NAMALWA (cell line): ENCODE measurements at places on chromosomes 5 and 9.

GRCh38 chr5:42592401-42593140 is 164.0 kb upstream of the CCDC152 start:
- DNase-seq: no peak

- no peak for DNase-seq
Measured at GRCh38 chr5:42612750-42613366, 143.8 kb upstream of the CCDC152 start.

DNA sequence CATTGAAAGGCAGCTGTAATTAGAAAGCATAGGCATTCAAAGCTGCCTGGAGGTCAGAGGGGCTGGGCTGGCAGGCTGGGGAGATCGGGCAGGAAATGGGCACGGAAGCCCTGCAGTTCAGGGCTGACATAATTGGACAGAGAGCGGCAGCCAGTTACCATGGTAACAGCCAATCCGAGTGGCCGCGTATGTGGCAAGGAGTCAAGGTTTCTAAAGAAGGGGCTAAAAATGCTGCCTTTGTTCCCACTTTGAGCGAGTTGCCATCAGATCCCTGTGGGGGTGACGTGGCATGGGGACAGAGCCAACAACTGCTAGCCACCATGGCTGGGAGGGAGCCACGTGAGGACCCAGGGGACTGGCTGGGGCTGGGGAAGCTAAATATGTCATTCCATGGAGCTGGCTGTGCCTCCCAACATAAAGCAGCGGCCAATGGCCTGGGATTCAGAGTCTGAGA is 44.7 kb upstream of the NDFIP1 start:
- no peak for DNase-seq

GRCh38 chr5:90809311-90810056 is 250.9 kb downstream of the ADGRV1 start:
- no peak for DNase-seq

- no peak for DNase-seq
Measured at GRCh38 chr9:79698967-79699366, 127.2 kb downstream of the TLE4 start.

GRCh38 chr9:108241384-108242073 is 614.3 kb downstream of the ACTL7B start:
- DNase-seq: no peak

DNA sequence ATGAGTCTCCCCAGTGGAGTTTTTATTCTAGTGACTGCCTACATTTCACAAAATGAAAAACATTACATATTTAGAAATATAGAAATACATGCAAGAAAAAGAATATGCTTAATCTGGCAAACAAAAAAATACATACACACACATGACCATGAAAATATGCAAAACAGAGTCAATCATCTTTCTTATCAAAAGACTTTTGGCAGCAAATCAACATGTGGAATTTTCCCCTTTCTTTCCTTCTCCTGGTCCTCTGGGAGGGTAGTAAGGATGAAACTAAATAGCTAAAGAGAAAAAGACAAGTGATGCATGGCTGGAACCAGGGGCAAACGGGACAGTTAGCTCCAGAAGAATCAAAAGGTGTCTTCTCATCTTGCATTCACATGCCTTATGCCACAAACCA is 69.4 kb downstream of the APBA1 start:
- DNase-seq: no peak

DNA sequence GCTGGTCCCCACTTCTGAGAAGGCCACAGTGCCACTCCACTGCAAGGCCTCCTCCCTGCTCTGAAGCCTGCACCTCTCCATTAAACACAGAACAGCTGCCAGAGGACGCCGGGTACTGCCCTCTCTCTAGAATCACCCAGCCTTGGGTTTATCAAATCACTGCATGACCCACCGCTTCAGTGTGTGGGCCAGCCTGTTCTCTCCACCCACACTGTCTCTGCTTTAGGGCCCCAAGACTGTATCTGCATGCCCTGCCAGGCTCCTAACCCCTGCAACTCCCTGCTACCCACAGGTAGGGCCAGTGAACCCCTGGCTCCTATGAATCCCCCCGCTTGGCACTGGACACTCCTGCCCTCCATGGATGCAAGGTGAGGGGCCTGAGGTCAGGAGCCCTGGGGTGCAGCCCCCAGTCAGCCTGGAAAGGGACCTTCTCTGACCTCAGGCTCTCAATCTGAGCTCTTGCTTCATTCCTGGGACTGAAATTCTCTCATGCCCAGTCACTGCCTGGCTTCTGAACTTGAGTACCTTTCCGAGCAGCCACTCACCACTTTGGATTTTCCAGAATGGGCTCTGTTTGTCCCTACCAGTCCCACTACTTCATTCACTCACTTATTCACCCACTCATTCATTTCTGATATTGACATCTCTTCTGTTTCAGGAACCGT is 206.3 kb downstream of the GABBR2 start:
- DNase-seq: no peak

GRCh38 chr5:38338455-38338854 is 80.1 kb downstream of the EGFLAM start:
- DNase-seq: no peak

DNA sequence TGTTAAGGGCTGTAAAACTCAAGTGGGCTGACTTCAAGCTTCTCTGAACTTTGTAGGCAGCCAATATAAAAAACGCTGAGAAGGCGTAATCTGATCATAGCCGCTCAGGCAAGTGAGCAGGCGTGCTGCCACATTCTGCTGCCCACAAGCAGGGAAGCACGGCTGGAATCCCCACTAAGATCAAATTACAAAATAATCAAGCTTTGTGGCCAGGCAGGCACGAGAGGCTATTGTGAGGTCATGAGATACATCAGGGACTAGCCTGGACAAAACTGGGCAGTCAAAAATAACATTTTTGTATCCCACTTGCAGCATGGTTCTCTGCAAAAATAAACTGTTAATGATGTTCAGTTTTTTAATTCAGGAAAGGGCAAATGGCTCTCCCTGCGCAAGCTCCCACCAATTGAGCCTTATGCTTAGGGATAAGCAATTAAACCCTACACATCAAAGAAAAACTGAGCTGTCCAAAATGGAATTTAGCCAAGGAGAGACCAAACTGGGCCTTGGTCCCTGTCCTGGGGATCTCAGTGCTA is 64.0 kb downstream of the POU5F2 start:
- no peak for DNase-seq

DNA sequence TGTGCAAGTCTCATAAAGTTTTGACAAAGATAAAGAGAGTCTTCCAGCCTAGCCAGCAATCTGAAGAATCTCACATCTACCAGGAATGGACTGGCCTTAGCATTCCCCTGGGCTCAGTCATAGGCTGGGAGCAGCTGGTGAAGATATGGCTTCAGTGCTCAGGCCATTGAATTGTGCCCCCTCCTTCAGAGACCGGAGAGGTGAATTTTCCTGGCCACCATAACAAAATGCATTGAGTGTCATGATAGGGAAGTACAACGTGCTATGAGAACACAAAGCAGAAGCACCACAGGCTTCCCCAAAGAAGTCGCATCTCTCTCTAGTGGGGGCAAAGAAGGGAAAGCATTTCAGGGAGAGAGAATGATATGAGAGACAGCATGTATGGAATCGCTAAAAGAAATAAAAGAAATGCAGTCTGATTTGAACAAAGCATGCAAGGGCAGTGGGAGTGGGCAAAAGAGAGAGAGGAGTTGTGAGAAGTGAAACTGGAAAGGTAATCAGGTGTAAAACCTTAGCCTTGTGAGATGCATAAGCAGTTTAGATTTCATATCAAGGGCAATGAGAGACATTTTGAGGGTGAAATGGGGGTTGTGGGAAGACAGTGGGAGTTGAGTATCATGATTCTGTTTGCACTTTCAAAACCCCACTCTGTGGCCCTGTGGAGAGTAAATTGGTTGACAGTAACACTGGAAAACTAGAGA is 57.1 kb upstream of the NMUR2 start:
- no peak for DNase-seq

- no peak for DNase-seq
Measured at GRCh38 chr5:3590967-3591900, 4.4 kb upstream of the IRX1 start.

DNA sequence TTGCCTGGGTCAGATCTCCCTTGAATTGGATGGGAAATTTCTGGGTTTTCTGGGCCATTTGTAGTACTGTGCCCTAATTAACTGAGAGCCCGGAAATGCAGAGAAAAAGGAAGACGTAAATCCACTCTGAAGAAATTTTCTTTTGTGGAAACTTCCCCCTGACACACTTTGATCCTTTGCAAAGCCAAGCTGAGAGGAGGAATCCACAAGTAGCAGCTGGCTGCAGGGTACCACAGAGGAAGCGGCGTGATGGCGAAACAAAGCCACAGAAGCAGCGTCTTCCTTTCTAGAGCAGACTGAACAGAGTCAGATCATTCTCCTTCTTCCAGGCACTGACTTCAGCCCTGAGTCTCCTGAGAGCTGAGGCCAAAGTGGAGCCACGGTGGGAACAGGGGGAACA is 47.1 kb upstream of the ZNF354A start:
- DNase-seq: no peak

- DNase-seq: no peak
Measured at GRCh38 chr5:81657386-81657785, 93.5 kb downstream of the SSBP2 start.

DNA sequence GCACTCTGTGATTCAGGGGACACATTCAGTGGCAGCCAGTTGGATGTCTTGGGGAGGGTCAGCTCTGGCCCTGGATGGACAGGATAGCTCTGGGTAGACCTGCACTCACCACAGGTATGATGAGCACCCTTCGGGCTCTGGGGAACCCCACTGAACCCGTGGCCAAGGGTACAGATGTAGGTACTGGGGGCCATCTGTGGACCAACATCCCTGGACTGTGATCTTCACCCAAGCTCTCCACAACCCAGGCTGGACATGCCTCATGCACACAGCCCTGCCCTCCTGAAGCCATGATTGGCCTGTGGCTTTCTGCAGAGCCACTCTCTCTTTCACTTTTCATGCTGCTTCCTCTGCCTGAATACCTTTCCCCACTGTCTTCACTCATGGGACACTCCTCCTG is 15.6 kb upstream of the ACSL6 start:
- no peak for DNase-seq

- DNase-seq: no peak
Measured at GRCh38 chr9:98708933-98709911, at the start of gene GABBR2. Gene GABBR2, minus strand, starts transcription at chr9:98708935. Its CDS starts 198 bp downstream, at chr9:98708737.

DNA sequence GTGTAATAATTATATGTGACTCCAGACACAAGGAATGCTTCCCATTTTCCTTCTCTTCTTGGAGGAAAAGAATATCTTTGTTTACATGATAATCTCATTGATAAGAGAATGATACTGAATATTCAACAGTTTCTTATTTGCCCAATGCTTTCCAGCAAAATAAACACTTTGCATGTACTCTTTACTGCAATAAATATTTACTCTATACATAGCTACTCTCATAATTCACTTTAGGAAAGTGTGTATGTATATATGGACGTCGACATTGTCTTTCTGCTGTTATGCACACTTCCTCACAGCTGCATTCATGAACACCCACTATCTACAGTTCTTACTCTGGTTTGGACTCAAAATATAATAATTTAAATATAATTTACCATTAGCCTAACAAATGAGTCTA is 617.4 kb upstream of the CDH10 start:
- DNase-seq: no peak

DNA sequence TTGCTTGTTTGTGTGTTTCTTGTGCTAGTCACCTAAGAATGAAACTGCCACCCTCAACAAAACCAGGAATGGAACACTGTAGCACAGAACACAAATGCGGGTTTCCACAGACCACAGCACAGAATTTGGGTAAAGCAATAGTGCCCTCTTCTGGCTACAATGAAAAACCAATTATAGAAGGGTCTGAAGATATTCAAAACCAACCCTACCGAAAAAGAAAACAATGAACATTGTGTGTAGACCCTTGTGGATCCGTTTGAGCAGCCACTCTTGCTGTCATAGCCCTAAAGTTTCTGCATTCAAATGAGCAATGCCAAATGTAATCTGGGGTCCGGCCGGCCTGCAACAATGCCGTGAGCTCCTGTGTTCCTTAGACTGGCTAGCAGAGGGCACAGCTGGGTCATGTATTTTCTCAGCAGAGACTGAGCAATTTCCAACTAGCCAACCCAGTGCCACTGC is 8.3 kb upstream of the ENC1 start:
- peak; percentile 77 for DNase-seq

DNA sequence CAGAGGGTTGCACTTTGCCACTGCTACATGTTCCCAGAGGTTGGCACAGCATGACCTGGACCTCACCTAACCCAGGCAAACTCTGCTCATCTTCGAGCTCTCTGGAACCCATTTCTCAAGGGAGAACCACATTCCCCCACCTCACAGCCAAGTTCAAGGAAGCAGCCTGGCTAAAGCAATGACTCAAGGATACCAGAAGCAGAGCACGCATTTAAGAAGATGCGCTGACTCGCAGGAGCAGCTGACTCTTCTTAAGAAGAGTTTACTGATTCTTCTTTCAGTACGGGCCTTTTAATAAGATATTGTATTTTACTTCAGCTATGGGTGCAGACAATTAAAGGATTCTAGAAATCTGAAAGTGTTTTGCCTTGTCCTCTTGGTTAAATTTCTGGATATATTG is 4.1 kb upstream of the SEMA5A start:
- DNase-seq: no peak

DNA sequence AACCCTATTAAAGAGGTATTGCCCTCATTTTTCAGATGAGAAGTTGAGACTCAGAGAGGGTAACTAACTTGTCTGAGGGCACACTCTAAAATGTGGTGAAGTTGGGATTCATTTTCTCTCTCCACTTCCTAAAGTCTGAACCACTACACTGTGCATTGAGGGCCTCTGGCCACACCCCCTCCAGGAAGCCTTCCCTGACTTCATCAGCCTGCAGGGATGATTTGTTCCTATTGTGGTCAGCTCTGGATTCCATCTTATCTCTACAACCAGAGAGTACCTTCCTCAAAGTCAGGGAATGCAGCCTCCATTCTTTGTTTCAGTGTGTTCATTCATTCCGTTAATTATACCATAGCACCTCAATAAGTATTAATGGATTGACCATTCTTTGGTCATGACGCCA is 356.0 kb upstream of the PANK3 start:
- no peak for DNase-seq

DNA sequence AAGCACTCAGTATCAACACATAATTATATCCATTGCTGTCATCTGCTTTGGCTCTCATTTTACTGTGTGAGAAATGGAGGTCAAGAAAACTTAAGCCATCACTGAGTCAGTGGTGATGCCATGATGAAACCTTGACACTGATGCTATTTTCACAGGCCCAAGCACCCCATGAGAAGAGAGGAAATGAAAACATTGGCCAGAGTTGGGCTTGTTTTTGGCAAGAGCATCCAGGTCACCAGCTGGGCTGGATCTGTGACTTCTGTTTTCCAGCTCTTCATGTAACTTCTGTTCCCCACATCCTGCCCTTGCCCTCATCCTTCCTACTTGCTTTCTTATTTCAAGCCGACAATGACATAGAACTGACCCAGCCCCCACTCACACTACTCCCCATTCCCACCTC is 10.0 kb downstream of the LCP2 start:
- DNase-seq: no peak

DNA sequence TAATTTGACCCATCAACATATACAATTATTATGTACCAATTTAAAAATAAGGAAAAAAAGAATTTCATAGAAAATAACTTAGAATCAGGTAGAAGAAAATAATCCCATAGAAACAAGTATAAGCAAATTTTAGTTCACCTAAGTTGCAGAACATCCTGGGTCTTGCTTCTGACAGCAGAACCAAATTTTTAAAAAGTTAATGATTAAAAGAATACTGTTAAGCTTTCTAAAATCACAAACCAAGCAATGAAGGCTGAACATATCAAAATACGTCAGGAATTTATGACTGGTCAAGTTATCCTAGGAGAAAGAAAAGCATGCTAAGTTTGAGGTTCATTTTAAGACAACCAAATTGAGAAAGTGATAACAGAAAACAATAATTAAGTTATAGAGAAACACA is 650.9 kb downstream of the PTPRD start:
- no peak for DNase-seq

- DNase-seq: no peak
Measured at GRCh38 chr5:37090123-37090726, 159.0 kb downstream of the CPLANE1 start.
